ENCODE measurements at places on chromosomes 7 and 10. TPM values are rescaled to one million over a fixed set of nuclear protein-coding genes. Genes with fewer than 3 reads are reported as not detected.

The PDGFA gene
- total RNA-seq, result 37.2 TPM

The TET1 gene
- total RNA-seq, result 3.1 TPM

The BMPER gene
- 2.5 TPM for total RNA-seq

The ASB4 gene
- total RNA-seq, result 7.0 TPM

The ANXA11 gene
- 420 TPM for total RNA-seq

The ADCYAP1R1 gene
- total RNA-seq, result 5.8 TPM

The BHLHA15 gene
- not detected for total RNA-seq

The NAT16 gene
- total RNA-seq, result not detected

The CDK14 gene
- total RNA-seq, result 26.3 TPM

The FAM131B gene
- total RNA-seq, result 0.73 TPM

The COL1A2 gene
- total RNA-seq, result 96.6 TPM

The SLC39A12 gene
- not detected for total RNA-seq

The SFRP4 gene
- total RNA-seq, result 0.32 TPM

The ASB10 gene
- 41.4 TPM for total RNA-seq

The TRIL gene
- total RNA-seq, result 2.3 TPM

DNA sequence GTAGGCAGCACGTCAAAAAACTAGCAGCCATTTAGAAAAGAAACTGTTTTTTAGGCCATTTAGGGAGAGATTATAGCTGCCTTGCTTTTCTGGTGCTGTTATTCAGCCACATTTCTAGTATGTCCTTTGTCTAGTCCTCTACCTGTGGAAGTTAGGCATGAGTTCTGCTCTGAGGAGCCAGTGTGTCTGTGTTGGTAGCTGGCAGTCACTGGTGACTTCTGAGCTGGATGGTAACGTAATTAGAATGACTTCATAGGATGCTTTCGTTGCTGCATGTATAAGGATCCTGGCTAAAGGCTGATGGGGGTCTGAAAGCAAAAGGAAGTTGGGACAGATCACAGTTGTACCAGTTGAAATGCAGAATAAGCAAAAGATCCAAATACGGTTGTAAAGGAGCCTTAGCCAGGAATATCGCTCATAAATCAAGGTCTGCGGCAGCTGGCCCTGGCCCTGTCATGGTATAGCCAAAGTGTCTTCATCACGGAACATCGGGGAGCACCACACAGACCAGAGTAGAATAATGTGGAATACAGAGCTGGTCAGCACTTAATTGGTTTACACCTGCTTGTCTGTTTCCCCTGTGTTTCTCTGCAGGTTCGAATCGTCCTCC lies 226.7 kb downstream of the EXOC4 start:
- no peak for DNase-seq

DNA sequence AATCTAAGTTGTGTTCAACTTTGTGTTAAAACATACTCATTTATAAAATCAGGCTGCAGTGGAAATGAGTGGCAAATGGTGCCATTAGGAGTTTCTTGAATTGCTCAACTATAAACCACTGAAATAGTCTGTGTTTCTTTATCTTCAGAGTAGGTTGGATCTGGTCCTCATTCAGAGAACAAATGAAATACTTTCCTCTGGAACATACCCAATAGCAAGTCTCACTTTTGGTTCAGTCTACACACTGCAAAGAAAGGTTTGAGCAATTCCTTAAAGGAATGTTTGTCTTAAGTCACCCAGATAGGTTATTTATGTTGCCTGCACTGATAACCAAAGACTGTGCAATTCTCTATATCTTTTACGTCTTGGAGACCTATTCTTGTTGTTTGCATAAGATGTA lies 62.5 kb downstream of the ABCB4 start:
- DNase-seq, result no peak

GRCh38 chr7:110442381-110442837 lies 648.5 kb upstream of the LRRN3 start:
- no peak for DNase-seq

- no peak for DNase-seq
Observed at GRCh38 chr10:99975942-99976809, 33.6 kb downstream of the DNMBP start.

GRCh38 chr7:80611779-80612178 lies 26.7 kb upstream of the CD36 start:
- DNase-seq, result peak; percentile 72

GRCh38 chr7:98107313-98107721 lies 655 bp downstream of the LMTK2 start:
- peak; percentile 76 for DNase-seq

DNA sequence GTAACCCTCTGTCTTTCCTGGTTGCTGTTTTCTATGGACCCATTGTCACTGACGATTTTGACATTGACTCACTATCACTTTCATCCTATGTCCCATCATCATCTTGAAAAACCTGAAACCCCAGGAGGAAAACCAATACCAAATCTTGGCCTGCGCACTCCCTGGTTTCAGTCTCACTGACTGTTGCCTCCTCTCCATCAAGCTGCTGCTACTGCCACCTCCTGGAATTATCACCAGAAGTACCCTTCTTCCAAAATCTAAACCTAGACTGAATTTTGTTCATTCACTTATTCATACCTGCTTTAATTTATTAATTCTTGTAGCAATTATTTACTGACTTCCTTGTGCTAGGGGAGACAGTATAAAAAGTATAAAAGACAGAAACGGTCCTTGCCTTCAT lies 44.5 kb upstream of the ACBD5 start:
- DNase-seq, result no peak

GRCh38 chr10:132361581-132362101 lies 29.6 kb downstream of the LRRC27 start:
- no peak for DNase-seq

DNA sequence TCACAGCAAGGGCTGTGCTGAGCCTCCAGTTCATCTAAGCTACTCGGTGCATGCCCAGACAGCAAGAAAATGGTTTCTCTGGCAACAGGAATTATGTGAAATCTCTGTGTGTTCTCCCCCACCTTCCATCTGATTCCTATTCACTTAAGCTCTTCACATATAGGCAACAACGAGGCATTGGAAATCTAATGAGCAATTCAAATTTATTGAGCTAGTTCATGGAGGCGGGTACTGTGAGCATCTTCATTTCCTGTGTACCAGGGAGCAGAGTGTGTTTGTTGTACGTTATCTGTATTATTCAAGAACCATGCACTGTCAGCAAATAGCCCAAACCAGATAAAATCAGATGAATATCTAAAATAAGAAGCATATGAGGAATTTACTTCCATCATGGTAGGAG lies 739.1 kb downstream of the MAGI2 start:
- DNase-seq, result no peak

DNA sequence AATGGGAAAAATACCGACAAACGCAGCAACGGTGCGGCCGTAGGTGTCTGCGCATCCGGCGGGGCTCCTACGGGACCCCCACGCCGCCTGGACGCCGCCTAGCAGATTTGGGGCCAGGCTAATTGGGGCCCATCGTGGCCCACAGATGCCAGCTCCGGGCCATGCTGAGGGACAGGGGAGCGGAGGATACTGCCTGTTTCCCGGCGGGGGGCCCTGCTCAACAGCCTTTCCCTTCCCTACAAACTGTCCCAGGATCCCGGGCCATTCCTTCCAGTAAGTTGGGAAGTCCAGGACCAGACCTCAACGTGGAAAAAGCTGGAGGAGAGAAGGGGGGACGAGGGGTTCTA lies 21.7 kb upstream of the GPER1 start:
- DNase-seq, result no peak

DNA sequence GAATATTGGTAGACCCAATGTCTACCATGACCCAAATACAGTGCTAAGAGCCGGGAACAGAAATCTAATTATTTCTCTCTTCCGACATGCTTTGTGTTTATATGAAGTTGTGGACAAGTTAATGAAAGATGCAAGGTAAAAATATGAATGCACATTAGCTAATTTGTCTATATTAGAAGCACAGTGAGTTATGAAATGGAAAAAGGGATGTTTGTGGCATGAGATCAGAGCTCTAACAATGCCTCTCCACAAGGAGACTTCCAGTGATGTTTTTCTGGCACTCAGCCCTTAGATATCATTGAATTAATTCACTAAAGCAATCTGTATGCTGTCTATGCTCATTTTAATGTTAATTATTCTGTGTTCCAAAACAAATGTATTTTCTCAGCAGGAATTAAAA lies 897.2 kb downstream of the CNTNAP2 start:
- DNase-seq, result no peak

DNA sequence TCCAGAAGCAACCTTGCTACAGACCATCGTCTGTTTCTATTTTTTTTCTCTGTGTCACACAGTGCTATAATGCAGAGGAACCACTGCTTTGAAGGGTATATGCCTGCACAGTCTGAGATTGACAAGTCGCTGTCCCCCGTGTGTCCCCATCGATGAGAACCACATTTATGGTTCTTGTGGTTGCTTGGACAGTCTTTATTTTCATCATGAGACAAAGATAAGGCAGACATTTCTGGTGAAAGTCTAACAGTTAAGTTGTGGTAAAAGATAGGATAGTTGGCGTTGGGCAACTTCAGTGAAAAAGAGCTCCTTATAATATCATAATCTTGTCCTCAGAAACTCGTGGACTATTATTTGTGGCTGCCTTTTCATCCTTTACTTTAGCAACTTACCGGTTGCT lies 6.3 kb upstream of the AKR1E2 start:
- no peak for DNase-seq

GRCh38 chr7:64888901-64889685 lies 14.0 kb upstream of the ZNF273 start:
- peak; percentile 83 for DNase-seq

- DNase-seq, result no peak
Observed at GRCh38 chr10:110170142-110170971, 37.0 kb upstream of the MXI1 start.

DNA sequence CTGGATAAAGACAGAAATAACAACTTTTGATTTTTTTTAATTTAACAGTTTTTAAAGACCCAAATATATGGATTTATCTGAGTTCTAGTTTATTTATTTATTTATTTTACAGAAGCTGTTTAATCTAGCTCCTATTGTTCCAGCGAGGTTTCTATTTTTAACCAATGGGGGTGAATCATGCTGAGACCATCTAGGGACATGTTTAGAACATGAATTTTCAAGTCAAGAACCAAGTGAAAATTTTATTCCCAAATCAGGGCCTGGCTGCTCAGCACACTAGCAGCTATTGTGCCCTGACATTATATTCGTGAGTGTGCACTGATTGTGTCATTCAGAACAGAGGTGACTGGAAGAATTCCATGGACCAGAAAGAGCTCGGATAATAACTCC lies 24.6 kb upstream of the MPP7 start:
- DNase-seq, result no peak

- DNase-seq, result no peak
Observed at GRCh38 chr7:47513741-47514241, 68.1 kb downstream of the TNS3 start.

DNA sequence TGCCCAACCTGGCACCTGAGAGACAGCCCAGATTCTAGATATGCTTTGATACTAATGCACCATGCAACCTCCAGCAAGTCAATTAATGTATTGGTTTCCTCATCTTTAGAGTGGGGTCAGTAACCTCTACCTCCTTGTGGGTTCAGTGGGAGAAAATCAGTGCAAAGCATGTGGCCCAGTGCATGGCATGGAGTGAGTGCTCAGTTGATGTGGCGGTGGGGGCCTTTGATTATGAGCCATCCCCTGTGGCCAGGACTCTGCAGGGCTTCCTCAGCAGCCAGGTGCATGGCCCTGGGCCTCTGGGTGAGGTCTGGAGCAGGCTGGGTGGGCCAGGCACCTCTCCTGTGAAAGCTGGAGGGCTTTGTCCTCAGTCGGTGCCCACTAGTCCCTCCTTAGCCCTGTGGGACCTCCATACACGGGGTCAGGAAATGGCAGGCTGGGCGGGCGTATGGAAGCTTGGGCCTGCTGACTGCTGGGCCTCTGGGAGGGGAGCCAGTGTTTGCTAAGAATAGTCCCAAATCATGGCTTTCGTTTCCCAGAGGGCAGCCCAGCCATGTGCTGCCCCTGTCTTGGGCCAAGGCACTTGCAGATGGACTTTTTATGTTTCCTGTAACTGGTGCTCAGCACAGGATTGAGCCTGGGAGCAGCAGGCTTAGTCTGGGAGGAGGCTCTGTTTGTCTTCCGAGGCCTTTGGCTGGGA lies 3.4 kb downstream of the PALD1 start:
- peak; percentile 85 for DNase-seq
